ENCODE measurements at places on chromosomes 7 and 10. TPM values are rescaled to one million over a fixed set of nuclear protein-coding genes. Genes with fewer than 3 reads are reported as not detected.
A peak's percentile ranks its signal among the peaks of the same experiment; 100 is the strongest.

DNA sequence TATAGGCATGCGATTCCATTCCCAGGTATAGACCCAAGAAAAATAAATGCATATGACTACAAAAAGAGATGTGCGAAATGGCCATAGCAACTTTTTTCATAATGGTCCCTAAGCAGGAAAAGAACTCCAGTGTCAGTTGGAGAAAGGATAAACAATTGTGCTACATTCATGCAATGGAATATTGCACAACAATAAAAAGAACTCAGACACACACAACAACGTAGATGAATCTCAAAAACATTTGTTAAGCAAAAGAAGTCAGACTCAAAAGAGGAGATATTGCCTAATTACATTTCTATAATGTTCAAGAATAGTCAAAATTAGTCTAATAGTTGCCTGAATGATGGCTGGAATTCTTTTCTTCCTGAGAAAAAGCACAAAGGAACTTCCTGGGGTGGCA is 141.1 kb upstream of the GLI3 start:
- H3K27me3 ChIP-seq: no peaks in the 10 kb centered on the region
- no peak overlapping the region for H3K4me3 ChIP-seq
- H3K27ac ChIP-seq: no peak overlapping the region
- DNase-seq: no peak
- no peaks in the 10 kb centered on the region for H3K36me3 ChIP-seq
- no peaks in the 10 kb centered on the region for H3K4me1 ChIP-seq

GRCh38 chr7:104296266-104296665 is 32.1 kb upstream of the LHFPL3 start:
- H3K27me3 ChIP-seq: peaks cover 2% of the 10 kb centered on the region
- no peak overlapping the region for H3K27ac ChIP-seq
- H3K36me3 ChIP-seq: no peaks in the 10 kb centered on the region
- no peak for DNase-seq
- H3K4me1 ChIP-seq: no peaks in the 10 kb centered on the region

GRCh38 chr7:2033586-2034135 is 199.1 kb downstream of the MAD1L1 start:
- peaks cover 6% of the 10 kb centered on the region for H3K27me3 ChIP-seq
- H3K4me3 ChIP-seq: no peak overlapping the region
- H3K36me3 ChIP-seq: peaks cover 9% of the 10 kb centered on the region
- H3K27ac ChIP-seq: no peak overlapping the region
- no peak for DNase-seq
- H3K4me1 ChIP-seq: peaks cover 11% of the 10 kb centered on the region

GRCh38 chr7:20790375-20790774 is 3.7 kb upstream of the SP8 start:
- H3K36me3 ChIP-seq: no peaks in the 10 kb centered on the region
- H3K4me1 ChIP-seq: peaks cover 25% of the 10 kb centered on the region
- DNase-seq: no peak
- H3K27ac ChIP-seq: no peak overlapping the region
- H3K27me3 ChIP-seq: peaks cover 33% of the 10 kb centered on the region

DNA sequence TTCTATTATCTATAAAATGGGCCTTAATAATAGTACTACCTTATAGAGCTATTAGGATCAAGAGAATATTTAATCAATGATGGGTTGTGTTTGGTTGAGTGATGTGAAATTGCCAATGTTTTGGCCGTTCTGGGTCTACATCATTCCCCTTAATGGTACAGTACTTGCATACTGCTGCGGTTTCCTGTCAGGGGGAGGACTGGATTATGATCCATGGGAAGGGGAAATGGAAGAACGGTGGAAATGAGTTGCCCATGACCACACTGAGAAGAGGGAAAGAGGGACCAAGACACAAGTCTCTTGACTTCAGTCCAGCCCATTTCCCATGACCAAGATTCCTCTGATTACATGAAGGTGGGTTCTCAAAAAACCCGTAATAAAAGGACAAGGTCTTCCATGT is 999 bp upstream of the MRPS24 start:
- DNase-seq: no peak
- no peak overlapping the region for H3K27ac ChIP-seq
- H3K4me1 ChIP-seq: peaks cover 12% of the 10 kb centered on the region
- H3K4me3 ChIP-seq: no peak overlapping the region
- peaks cover 4% of the 10 kb centered on the region for H3K36me3 ChIP-seq

GRCh38 chr7:100211342-100211780 is 8.4 kb upstream of the PVRIG start:
- H3K27me3 ChIP-seq: peaks cover 23% of the 10 kb centered on the region
- no peak for DNase-seq
- no peak overlapping the region for H3K4me3 ChIP-seq
- no peaks in the 10 kb centered on the region for H3K4me1 ChIP-seq
- H3K27ac ChIP-seq: peak overlapping the region; percentile 40
- H3K36me3 ChIP-seq: no peaks in the 10 kb centered on the region

DNA sequence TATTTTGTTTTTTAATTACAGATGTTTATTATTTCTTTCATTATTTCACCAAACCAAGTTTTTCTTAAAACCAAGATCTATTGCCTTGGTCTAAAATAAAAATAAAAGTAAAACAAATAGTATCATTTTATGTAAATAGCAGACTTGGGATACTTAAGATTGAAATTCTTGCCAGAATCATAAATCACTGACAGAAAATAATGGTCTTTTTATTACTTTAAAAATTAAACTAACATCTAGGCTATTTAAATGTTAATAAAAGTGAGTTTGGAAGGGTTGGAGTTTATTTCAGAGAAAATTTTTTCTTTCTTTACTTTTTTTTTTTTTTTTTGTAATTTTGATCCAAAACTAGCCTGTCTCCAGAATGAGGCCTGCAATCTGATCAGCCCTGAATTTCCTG is 568.0 kb upstream of the IGFBP3 start:
- H3K27me3 ChIP-seq: no peaks in the 10 kb centered on the region
- H3K4me3 ChIP-seq: no peak overlapping the region
- DNase-seq: no peak
- no peak overlapping the region for H3K27ac ChIP-seq

DNA sequence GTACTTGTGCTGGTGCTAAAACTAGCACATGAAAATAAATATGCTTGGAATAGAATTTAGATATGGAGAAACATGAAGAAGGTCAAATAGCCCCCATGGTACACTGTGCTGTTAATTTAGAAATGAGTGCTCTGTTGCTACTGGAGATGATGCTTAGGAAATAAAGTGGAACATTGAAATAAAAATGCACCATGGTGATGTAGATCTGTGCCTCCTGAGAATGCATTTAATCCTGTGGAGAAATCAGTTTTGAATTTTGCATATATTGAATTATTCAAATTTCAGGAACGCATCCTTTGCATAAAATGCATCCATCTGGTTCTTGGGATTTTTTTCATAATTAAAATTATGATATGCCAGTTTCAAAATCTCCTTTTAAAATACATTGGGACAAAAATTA is 44.5 kb downstream of the PLEKHA8 start:
- no peak for DNase-seq
- H3K4me1 ChIP-seq: no peaks in the 10 kb centered on the region
- H3K27me3 ChIP-seq: peaks cover 2% of the 10 kb centered on the region
- no peak overlapping the region for H3K27ac ChIP-seq
- H3K4me3 ChIP-seq: no peak overlapping the region
- H3K36me3 ChIP-seq: peaks cover 5% of the 10 kb centered on the region

SFTPA1 gene
- not detected for total RNA-seq

HTR5A gene
- total RNA-seq: 0.20 TPM
